BJ (cell line): ENCODE measurements at places on chromosomes 1 and 21.

DNA sequence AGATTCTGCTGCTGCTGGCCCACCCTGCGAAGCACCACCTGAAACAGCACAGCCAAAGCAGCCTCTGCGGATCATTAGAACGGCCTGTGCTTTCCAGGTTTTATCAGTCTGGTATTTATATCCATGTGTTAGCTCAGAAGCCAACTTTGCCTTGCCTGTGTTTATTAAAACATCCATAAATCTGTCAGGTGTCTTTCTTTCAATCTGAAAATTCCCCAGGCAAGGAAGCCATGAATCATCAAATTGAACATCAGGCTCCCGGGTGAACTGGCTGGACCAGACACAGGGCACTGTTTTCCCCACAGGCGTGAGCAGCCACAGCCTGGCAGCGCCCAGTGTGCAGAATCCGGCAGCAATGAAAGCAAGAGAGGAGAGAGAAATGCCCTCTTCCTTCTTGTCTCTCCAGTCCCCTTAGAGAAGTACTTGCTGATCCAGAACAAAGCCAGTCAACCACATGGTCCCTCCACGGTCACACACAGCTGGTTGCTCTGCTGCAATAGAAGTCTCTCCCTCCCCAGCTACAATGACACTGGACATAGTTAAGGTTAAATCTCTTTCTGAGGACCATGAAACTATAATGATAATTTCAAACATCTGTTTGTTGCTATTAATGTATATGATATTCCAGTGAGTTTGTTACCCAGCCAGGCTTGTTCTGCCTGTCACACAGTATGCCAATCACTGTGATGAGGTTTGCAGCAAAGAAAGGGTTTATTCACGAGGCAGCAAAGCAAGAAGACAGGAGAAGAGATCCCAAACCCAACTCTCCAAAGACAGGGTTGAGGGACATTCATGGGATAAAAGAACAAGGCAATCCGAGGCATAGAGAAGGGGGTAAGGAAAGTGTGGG, 212.1 kb upstream of the FMN2 start:
- no peak for DNase-seq

DNA sequence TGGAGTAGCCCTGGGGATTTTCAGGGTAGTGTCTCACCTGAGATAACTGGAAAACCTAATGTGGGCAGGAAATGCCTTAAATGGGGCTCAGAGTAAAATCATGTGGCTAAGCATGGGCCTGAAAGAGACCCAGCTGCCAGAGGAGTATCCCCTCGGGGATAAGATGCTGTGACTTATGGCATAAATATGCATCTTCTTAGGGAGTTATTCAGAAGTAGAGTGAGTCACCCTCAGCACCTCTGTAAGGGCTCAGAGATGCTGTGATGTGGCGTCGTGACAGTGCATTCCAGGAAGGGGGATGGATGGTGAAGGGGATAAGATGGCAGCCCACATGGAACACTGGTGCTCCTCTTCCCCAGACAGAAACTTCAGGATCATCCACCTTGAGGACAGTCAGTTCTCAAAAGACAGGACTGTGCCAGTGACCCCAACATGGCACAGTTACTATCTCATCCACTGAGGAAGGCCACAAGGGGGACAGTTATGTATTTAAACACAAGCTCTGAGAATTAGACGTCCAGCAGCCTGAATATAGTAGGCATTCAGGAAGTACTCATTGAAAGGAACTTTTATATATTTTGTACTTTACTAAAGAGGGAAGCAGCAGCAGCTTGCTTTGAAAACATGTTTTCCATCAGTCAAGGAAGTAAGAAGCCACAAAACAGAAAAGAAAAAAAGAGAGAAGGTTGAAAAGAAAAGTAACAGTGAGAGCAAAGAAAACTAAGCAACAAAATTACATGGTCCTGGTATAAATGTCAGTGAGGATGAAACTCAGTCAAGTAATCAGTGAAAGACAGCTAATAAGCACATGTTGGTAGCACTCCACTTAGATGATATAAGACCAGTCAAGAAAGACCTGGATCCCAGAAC, 8.3 kb downstream of the IL24 start:
- DNase-seq = peak; percentile 83

- no peak for DNase-seq
Observed at GRCh38 chr1:177902266-177902665, 67.6 kb downstream of the SEC16B start.

- DNase-seq = no peak
Observed at GRCh38 chr21:42026082-42026435, 15.9 kb upstream of the ZBTB21 start.

DNA sequence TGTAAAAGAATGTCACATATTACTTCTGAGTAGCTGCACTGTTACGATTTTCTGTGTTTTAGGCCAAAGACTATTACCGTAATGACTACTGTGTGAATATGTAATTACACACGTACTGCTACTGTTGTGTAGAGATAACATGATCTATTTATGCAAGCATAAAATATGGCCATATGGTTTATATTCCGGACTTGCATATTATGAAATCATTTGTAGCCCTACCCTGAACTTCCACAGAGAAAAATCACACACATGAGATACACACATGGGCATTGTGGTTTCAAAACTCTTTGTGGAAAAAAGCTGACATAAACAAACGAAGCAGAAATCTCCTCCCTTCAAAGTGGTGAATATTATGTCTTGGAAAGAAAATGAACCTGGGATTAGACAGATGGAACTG, 373.0 kb upstream of the ADAMTS5 start:
- no peak for DNase-seq
